ENCODE measurements at places on chromosomes 16 and 17.

- DNase-seq = no peak
Measured at GRCh38 chr16:88736496-88736895, 30.2 kb downstream of the CTU2 start.

DNA sequence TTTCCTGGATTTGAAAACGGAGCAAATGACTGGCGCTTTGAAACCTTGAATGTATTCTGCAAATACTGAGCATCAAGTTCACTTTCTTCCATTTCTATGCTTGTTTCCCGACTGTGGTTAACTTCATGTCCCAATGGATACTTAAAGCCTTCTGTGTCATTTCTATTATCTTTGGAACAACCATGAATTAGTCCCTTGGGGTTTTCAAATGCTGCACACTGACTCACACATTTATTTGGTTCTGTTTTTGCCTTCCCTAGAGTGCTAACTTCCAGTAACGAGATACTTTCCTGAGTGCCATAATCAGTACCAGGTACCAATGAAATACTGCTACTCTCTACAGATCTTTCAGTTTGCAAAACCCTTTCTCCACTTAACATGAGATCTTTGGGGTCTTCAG lies 32.3 kb downstream of the BRCA1 start:
- DNase-seq = no peak

GRCh38 chr17:81182596-81182995 lies 16.6 kb upstream of the AATK start:
- DNase-seq = no peak

DNA sequence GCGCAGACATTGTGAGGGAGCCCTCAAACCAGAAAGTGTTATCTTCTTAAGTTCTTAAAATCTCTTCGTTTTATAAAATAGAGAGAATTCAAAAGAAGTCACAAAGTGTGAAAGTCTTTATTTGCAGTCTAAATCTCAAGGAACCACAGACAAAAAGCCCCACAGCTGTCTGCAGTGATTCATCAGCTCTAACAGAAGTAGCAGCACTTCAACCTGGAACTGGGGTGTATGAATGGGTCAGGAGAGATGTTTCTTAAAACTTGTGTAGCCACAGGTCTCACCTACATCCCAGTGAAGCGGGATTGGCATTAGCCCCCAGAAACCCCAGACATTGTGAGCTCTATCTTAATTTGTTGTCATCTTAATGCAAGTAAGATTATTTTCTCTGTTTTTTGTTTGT lies 61.1 kb downstream of the CDYL2 start:
- DNase-seq = no peak

DNA sequence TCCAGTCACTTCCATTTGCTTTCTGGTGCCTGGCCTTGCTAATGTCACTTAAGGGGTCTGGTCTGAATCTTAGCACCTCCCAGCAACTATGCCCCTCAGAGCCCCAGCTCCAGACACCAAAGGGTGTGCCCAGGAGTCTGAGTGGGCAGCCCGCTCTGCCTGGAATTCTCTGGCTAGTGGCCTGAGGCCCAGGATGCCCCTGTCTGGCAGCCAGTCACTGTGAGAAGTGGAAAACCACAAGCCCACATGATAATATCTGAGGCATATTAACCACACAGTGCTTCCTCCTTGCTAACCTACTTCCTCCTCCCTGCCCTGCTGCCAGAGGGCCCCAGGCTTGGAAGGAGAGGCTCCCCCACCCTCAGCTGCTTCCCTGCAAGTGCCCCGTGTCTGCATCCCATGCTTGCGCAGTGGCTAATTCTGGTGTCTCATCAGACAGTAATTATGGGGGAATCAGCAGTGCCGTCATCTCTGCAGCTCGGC lies 14.0 kb downstream of the SRCIN1 start:
- no peak for DNase-seq

DNA sequence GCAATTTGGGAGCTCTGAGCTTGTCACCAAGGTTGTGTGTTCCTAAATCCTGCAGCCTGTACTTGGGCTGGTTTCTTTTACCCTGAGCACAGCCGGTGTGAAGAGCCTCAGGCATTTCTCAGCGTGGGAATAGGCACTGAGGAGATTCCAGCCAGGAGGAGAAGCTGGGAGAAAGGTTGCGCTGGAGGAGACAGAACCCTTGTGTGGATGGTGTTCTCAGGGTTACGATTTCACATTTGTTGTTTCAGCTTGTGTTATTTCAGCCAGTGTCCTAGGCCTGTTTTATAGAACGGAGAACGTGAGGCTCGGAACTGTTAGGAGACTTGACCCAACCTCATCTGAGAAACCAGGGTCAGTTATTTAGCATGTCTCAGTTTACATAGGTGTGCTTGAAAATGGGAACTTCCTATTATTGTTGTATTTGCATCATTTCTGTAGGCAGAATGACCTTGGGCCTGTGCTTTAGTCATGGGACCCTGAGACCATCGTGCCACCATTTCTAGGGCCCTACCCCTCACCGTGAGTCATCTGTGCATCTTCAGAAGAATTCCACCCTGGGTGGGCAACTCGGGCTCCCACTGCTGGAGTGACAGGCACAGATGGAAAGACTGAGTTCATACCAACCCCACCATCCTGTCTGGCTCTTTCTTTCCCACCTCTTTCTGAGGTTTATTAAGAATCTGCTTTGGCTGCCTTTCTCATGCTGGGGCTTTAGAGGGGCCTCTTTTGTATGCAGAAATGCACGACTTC lies 134.9 kb downstream of the MSI2 start:
- DNase-seq = no peak

- no peak for DNase-seq
Measured at GRCh38 chr16:87392821-87393679, 914 bp downstream of the MAP1LC3B start.

DNA sequence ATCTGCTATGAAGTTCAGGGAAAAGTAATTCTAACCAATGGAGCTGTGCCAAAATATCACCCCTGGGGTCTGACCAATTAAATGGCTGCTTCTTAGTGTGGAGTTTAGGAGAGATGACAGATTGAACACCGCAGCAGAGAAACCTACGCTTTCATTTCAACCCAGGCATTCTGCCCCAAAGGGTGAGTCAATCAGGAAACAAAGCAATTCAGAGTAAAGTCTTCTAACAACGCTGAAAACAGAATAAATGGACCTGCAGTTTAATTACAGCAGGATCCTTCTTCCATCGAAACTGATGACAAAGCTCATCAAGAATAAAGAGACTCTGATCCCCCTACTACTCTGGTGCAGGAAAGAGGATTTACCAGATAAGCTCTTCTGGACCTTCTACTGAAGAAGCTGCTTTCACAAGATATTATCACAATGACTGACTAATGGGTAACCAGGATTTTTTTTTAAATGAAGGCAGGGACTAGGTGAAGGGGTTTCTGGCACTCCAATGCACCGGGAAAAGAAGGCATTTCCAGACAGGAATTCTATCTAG lies 16.7 kb downstream of the RFFL start:
- no peak for DNase-seq

- no peak for DNase-seq
Measured at GRCh38 chr17:47635734-47636133, 14.0 kb upstream of the KPNB1 start.

- DNase-seq = no peak
Measured at GRCh38 chr17:80785477-80786178, 206.0 kb upstream of the CHMP6 start.

GRCh38 chr17:75601057-75601987 lies 13.7 kb downstream of the MYO15B start:
- DNase-seq = peak; percentile 33

- no peak for DNase-seq
Measured at GRCh38 chr16:1244881-1245280, 4.4 kb downstream of the TPSAB1 start.
